GM12878 (cell line): ENCODE measurements at places on chromosomes 6 and 20.

- H3K4me1 ChIP-seq: peaks cover 56% of the 10 kb centered on the region
- no peaks in the 10 kb centered on the region for H3K27me3 ChIP-seq
- no peaks in the 10 kb centered on the region for H3K36me3 ChIP-seq
- peak; percentile 85 for DNase-seq
- H3K27ac ChIP-seq: peak overlapping the region; percentile 86
Measured at GRCh38 chr20:49669601-49670189, 44.0 kb downstream of the B4GALT5 start.

DNA sequence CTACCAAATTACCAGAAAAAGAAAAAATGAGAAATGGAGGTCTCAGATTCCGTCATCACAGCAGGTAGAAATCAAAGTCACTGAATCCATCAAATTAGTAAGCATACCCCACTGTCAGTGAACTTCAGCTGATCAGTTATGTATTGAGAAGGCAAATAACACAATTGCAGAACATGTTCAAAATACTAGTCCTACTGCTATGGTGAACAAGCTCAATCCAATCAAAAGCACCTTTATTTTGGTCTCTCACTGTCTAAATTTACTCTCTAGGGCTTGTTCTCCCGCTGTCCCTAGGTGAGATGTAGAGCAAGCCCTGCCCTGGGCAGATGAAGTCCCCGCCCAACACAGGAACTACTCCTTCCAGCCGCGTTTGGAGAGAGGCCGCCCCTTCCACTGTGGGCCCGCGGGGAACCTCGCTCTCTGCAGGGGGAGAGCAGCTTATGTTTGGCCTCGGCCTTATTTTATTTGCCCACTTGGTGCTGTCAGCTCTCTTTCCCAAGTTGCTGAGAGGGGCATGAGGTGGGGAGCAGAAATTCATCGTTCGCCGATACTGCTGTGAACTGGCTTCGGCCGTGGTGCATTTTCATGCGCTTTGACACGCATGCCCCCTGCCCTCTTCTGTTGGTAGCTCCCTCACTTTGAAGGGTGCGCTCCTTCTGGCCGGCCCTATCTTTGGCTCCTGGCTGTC, 14.3 kb upstream of the MAP1LC3A start:
- peaks cover 7% of the 10 kb centered on the region for H3K36me3 ChIP-seq
- H3K27ac ChIP-seq: no peak overlapping the region
- no peak overlapping the region for H3K4me3 ChIP-seq
- no peak for DNase-seq
- no peaks in the 10 kb centered on the region for H3K27me3 ChIP-seq

DNA sequence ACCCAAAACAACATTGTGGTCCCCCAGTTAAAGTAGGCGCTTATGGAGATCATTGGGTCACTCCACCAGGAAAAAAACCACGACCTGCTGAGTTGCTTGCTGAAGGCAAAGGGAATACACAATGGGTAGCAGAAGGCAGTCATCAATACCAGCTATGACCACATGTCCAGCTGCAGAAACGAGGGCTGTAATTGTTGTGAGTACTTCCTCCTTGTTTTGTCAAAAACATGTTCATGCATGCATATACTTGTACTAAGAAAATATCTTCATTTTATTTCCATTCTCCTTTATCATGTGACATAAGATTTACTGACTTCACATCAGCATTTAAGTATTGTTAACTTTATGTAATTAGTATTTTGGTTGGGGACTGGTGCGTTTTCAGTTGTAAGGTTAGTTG, 16.9 kb downstream of the SERINC1 start:
- peaks cover 2% of the 10 kb centered on the region; the same call in 1 of the 2 replicates for H3K36me3 ChIP-seq
- no peaks in the 10 kb centered on the region for H3K4me1 ChIP-seq
- no peak overlapping the region for H3K27ac ChIP-seq
- no peaks in the 10 kb centered on the region for H3K27me3 ChIP-seq
- H3K4me3 ChIP-seq: no peak overlapping the region
- DNase-seq: no peak

- no peak overlapping the region for H3K27ac ChIP-seq
- no peak for DNase-seq
- H3K4me1 ChIP-seq: no peaks in the 10 kb centered on the region
- no peak overlapping the region for H3K4me3 ChIP-seq
Measured at GRCh38 chr6:25547797-25548196, 104.2 kb upstream of the SCGN start.

- H3K4me1 ChIP-seq: peaks cover 11% of the 10 kb centered on the region
- no peaks in the 10 kb centered on the region for H3K36me3 ChIP-seq
- H3K4me3 ChIP-seq: no peak overlapping the region
- no peak overlapping the region for H3K27ac ChIP-seq
Measured at GRCh38 chr6:146359131-146359530, 184.5 kb upstream of the RAB32 start.

- no peaks in the 10 kb centered on the region for H3K27me3 ChIP-seq
- no peaks in the 10 kb centered on the region for H3K36me3 ChIP-seq
- no peak overlapping the region for H3K4me3 ChIP-seq
- no peaks in the 10 kb centered on the region for H3K4me1 ChIP-seq
Measured at GRCh38 chr20:24027229-24027628, 38.6 kb upstream of the GGTLC1 start.
